ENCODE measurements at places on chromosomes 7 and 10.

- DNase-seq: no peak
Measured at GRCh38 chr10:126949161-126949503, 43.9 kb downstream of the DOCK1 start.

- DNase-seq: no peak
Measured at GRCh38 chr7:147916573-147916972, 674.0 kb upstream of the C7orf33 start.

DNA sequence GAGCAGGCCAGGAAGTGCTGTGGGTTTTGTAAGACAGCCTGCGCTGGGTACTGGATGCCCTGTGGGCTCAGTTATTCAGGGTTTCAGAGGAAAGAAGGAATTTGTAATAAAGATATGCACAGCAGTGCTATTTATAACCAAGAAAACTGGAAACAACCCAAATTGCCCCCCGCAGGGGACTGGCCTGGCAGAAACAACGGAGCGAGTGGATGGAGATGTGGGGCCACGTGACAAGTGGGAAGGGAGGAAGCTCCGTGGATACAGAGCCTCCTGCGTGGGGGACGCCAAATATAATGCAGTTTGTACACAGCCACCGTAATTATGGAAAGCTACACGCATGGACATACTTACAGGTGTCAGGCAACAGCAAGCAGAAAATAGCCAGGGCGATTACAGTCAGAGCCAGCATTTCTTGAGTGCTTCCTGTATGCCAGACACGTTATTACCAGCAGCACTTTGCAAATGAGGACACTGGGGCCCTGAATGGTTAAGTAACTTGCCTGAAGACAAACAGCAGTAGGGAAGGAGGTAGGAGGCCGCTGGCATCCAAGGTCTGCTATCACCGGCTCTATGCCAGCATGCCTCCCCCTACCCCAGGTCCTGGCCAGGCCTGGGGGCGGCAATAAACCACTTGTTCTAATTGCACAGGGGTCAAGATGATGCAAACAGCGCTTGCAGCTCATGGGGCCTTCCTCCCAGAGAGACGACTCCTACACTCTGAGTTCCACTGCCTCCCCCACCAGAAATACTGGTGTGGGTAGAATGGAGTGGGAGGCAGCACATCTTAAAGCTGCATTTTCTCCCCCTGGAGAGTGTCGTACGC lies 8.7 kb upstream of the CAMK2B start:
- no peak for DNase-seq

GRCh38 chr7:39624442-39624807 lies 1.1 kb downstream of the RALA start:
- no peak for DNase-seq

DNA sequence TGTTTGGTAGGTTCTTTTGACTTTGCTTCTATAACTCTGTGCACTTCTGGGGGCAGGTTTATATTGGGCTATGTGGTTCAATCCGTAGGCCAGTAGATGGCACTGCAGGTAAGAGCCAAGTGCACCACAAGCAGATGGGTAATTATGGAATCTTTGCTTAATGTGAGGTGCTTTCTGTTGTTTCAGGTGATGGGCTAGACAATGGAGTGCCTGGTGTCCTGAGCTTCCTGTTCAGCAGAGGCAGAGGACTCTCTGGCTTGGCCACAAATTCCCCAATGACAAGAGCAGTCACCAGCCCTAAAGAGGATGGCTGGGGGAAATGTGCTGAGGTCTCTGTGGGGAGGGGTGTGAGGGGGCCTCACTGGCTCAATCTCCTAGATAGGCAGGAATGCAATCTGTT lies 455.0 kb downstream of the CCSER2 start:
- DNase-seq: no peak

GRCh38 chr10:63683223-63683622 lies 162.0 kb downstream of the REEP3 start:
- DNase-seq: no peak

GRCh38 chr7:92839901-92840300 lies 3.5 kb upstream of the CDK6 start:
- no peak for DNase-seq

DNA sequence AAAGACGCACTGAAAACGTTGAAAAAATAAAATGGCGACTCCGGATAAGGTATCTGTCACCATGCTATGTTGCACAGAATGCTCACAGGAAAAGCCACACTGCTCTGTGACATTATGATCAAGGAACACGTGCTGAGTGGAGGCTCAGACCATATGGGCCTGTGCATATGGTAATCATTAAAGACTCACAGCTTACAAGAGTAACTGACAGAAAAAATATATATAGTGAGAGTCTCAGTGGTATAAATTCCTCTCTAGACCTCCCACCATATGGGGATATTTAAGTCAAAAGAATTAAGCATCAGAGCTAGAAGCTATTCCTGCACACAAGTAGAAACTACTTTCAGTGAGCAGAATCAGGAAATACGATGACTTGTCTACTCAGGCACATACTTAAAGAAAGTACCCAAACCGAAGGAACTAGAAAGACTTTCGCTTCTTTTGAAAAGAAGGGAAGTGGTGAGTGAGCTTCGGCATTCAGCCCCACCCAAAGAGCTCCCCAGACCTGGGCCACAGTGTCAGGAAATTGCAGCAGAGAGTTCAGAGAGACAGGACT lies 65.1 kb upstream of the MPP7 start:
- no peak for DNase-seq

- no peak for DNase-seq
Measured at GRCh38 chr10:32114508-32114907, 58.3 kb upstream of the KIF5B start.

DNA sequence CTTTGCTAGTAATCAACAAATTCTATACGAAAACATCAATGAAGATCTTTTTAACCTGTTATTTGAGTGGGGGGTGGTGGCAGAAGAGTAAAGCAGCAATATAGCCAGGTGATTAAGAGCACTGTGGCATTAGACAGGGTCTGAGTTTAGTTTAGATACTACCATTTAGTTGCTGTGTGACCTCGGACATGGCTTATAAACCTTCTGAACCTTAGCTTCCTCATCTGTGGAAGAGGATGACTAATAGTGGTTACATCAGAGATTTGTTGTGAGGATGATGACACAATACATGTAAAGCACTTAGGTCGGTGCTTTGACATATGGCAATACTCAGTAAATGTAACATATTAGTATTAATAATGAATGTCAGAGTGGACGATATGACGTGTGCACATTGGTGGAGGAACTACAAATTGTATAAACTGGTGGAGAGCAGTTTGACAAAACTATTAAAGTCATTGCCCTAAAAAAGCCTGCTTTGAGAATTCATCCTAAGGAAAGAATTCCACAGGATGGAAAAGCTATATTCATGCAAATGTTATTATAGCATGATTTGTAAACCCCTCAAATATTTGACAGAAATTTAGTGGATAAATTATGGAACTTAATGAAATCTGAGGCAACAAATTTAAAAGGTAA lies 24.3 kb downstream of the SPAG6 start:
- DNase-seq: no peak

DNA sequence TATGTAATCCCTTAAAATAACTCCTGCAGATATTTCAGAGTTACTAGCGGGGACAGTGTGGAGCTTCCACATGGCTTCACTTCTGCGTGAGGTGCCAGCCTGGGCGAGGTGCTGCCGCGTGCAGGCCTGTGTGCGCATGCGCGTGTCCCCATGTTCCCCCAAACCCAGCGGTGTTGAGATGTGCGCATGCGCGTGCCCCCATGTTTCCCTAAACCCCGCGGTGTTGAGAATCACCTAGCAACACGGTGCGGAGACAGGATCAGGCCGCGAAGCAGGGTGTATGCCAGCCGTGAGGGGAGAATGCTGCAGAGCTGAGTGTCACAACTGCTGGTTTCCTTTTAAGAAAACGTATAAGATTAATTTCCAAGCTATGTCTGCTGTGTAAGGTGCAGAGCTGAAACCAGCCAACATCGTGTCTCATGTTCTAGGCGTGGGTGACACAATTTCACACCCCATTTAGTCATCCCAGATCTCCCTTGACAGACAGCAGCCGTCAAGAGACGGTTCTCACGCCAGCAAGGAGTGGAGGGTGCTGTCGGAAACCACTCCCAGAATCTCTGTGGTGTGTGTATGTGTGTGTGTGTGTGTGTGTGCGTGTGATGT lies 71.9 kb upstream of the ADARB2 start:
- no peak for DNase-seq

GRCh38 chr7:41933427-41933826 lies 230.5 kb upstream of the INHBA start:
- no peak for DNase-seq
